ENCODE measurements at places on chromosomes 3 and 15.

GRCh38 chr3:159739166-159739565, 249.5 kb upstream of the IL12A start:
- no peak for DNase-seq

- DNase-seq = no peak
Measured at GRCh38 chr15:40037721-40038120, 1.3 kb downstream of the SRP14 start.

GRCh38 chr3:193016437-193016901, 98.8 kb upstream of the MB21D2 start:
- no peak for DNase-seq

GRCh38 chr15:76152197-76152596, 92.4 kb downstream of the TMEM266 start:
- DNase-seq = no peak

GRCh38 chr3:37114251-37115145, 59.9 kb downstream of the LRRFIP2 start:
- no peak for DNase-seq

- DNase-seq = no peak
Measured at GRCh38 chr3:128727996-128728395, 2.0 kb downstream of the RAB7A start.

GRCh38 chr15:71677352-71677751, 133.0 kb upstream of the NR2E3 start:
- no peak for DNase-seq

- DNase-seq = no peak
Measured at GRCh38 chr15:54150255-54150654, 172.0 kb downstream of the UNC13C start.

DNA sequence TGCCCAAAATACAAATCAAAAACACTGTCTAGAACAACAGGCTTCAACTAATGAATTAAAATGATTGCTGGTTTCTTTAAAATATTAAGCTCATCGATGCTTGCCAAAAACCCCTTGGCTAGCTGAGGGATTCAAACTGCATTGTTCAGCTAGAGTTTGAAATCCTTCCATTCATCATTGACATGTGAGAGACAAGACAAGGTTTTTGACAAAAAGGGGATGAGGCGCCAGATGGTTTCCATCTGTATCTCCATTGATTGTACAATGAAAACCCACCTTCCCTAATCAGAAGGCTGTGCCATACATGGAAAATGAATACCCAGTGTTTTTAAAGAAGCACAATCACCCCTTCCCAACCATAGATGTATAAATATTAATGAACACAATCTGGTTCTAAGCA, 67.8 kb downstream of the THRB start:
- DNase-seq = no peak

DNA sequence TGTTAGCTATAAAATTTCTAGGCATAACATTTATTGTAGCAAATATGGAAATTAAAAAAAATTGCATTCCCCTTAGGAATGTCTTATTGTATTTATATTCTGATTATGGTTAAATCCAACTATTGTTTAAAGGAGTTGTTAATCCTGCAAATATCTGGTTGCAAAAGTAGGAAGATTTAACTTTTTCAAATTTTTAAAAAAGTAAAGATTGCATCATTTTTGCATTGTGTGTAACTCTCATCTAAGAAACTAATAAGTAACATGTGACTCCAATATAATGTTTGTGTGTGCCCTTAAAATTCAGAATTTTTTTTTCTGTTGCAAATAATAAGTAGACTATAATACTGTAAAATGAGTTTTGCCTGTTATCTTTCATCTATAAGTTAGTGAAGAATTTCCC, 204.1 kb upstream of the DPH6 start:
- no peak for DNase-seq

DNA sequence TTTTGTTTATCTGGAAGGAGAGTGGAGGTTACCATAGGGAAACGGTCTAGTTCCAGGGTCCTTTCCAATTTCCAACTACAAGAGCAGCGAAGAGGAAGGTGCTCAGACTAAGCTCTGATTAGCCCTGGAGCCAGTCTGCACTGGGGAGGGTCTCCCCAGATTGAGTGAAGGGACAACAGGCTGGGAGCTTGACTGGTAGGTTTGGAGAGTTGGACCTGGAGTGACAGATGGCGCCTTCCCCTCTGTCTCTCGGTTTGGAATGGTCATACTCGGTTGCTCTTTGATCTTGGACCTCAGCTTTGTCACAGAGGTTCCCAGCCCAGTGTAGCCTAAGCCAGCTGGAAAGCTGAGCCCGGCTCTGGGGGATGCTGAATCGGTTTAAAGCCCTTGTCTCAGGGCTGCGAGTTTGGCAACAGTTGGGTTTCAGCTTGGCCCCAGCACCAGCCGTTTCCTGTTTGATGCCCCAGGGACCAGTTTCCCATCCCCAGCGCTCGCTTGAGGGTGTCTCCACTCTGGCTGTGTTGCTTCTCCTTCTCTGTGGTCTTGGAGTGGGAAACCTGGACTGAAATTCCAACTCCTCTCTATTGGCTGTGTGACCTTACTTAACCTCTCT, 53.1 kb upstream of the ULK4 start:
- DNase-seq = peak; percentile 10

GRCh38 chr3:170267793-170268192, 45.6 kb downstream of the PRKCI start:
- DNase-seq = no peak

GRCh38 chr3:53671192-53671960, 174.8 kb downstream of the CHDH start:
- DNase-seq = no peak

GRCh38 chr3:99747915-99748314, 69.7 kb upstream of the CMSS1 start:
- DNase-seq = no peak

- no peak for DNase-seq
Measured at GRCh38 chr3:104855702-104856101, 511.0 kb upstream of the ALCAM start.

DNA sequence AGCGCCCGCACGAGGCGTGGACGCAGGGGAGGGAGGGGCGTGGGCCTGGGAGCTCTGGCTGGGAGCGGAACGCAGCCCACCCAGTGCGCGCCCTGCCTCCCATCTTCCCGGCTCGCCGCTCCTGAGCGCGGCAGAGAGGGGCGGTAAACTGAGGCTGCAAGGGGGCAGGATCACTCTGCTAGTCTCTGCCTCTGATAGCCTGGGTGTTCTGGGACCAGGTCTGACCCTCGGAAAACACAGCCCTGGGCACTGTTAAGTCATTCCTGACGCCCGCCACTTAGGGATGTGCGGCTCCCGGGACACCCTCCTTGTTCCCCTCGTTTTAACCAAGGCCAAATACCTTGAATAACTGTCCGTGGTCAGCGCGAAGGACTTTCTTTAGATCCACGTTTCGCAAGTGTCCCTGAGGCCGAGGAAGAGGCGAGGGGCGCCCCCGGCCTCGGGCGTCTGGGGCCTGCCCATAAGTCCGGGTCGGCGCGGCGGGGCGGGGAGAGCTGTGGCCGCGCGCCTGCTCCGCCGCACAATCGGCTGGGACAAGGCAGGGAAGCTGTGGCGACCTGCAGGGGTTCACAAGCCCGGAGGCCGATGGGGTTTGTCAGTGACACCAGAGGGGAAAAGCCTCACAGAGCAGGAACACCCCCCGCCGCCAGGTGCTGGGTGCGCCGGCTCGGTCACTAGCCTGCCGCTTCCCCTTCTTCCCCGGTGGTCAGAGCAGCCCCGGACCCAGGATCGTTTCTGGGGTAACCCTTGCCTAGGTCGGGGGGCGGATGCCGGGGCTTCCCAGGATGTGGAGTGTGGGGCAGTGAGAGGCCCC, 1.5 kb downstream of the ITPKA start:
- DNase-seq = no peak

GRCh38 chr3:29267226-29267625, 13.6 kb upstream of the RBMS3 start:
- DNase-seq = no peak

DNA sequence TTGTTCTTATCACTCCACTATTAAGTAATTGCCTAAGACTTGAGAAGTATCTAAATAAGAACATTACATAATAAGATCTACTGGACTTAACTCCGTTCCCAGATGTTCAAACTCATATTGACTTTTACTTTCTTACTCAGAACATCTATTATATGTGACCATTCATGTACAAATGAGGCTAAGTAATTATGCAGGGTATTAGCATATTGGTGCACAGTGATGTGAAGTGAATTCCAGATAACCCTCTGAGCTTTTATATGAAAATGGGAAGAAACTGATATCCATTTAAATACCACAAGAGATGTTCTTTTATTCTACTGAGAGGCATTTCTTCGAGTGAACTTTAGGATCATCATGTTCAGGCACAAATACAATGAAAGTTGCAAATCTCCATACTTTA, 135.7 kb downstream of the ZPLD1 start:
- no peak for DNase-seq

GRCh38 chr3:354432-354831, 157.9 kb downstream of the CHL1 start:
- DNase-seq = peak; percentile 60

- DNase-seq = no peak
Measured at GRCh38 chr3:57594576-57594975, 2.6 kb downstream of the ARF4 start.

DNA sequence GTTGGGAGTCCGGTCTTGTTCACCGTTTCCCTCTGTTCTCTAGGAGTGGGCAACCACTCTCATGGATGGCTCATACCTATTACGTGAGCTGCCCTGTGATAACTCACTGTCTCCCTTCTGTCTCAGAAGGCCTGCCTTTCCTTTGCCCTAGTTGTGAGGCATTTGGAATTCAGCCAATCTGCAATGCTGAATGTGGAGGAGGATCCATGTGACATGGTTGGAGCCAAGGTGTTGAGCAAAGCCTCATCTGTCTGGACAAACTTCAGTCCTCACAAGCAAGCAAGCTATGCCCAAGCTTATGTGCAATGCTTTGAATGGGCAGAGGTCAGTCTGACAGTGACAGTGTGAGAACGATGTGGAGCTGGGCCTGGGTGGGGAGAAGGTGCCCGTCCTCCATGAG, 37.8 kb upstream of the ATP10A start:
- no peak for DNase-seq

DNA sequence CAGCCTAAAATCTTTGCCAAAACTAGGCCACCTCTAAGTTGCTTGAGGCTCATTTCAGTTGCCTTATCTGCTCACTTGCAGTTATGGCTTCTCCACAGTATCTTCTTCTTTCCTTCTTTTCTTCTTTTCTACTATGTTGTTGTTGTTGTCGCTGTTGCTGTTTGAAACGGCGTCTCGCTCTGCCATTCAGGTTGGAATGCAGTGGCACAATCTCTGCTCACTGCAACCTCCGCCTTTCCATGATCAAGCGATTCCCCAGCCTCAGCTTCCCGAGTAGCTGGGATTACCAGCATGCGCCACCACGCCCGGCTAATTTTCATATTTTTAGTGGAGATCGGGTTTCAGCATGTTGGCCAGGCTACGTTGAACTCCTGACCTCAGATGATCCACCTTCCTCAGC, 210.8 kb upstream of the NR2F2 start:
- no peak for DNase-seq

GRCh38 chr3:108378153-108378951, 82.0 kb downstream of the HHLA2 start:
- DNase-seq = no peak

DNA sequence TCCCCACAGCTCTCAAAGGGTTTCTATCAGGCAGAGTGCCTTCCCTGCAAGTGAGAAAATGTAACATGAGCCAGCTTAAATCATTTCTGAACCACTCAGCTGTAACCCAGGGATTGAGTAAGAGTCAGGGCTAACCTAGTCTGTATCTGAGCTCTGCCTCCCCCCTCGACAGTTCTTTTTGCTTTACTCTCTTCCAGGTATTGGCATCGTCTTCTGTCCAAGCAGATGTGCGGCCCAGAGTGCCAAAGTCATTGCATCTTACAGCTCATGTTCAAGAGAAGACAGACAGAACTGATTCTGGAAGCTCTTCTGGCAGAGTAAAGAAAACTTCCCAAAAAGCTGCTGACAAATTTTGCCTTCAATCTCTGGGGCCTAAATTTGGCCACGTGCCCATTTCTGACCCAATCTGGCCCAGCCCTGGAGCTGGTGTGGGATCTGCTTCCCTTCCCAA, 74.8 kb downstream of the ABHD5 start:
- DNase-seq = peak; percentile 28

GRCh38 chr3:196525141-196525540, 10.0 kb upstream of the SMCO1 start:
- DNase-seq = no peak

DNA sequence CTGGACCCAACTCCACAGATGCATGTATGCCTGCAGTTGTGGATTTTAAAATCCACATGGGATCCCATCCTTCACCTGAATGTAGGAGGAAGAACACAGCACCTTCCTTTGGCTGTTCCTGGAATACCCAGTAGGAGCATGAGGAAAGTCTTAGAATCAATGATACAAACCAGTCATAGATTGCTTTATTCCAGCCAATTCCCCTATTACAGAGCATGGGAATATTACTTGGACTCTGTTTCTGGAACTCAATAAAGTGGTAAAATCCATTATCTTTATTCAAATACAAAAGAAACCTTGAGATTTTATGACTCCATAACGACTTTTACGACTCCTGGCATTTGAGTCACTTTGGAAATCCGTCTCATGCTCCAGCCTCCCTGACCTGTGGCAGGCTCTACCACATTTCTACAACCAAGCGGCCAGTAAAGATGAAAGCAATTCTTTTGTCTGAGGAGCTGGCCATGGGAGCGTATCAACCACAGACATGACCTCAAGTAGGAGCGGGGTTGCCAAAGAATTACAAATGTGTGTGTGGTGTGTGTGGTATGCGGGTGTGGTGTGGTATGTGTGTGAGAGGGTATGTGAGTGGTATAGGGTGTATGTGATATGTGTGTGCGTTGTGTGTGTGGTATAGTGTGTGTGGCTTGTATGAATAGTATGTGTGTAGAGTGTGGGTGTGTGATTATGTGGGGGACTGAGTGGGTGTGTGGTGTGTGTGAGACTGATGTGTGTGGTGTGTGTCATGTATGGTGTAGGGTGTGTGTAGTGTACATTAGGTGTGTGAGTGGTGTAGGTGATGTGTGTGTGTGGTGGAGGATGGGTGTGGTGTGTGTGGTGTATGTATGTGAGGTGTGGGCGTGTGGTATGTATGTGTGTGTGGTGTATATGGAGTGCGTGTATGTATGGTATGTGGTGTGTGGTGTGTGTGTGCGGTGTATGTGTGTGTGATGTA, 40.0 kb downstream of the ARRDC4 start:
- DNase-seq = peak; percentile 72

- no peak for DNase-seq
Measured at GRCh38 chr15:90483012-90483307, 46.8 kb upstream of the CRTC3 start.

GRCh38 chr15:95170561-95171380, 939.4 kb downstream of the MCTP2 start:
- no peak for DNase-seq

GRCh38 chr3:198061119-198062067, 101.4 kb downstream of the LMLN start:
- no peak for DNase-seq

DNA sequence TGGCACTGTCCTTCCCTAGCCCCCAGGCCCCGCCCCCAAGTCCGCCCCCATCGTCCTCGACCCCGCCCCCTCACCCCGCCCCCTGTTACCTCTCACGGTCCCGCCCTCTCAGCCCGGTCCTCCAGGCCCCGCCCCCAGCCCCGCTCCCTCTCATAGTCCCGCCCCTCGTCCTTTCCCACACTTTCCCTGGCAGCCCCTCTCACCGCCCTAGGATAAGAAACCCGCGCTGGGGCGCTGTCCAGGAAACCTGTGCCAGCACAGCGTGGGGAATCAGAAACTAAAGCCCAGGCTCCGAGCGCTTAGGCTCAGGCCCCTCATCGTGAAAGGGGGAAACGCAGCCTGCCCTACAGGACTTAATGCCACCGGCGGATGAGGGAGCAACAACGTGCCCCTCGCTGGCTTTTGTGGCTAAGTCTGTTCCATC, 20.9 kb downstream of the TRPM1 start:
- peak; percentile 82 for DNase-seq

GRCh38 chr3:134952371-134952770, 157.3 kb downstream of the EPHB1 start:
- DNase-seq = no peak
